ENCODE measurements at places on chromosomes 11 and 22.

DNA sequence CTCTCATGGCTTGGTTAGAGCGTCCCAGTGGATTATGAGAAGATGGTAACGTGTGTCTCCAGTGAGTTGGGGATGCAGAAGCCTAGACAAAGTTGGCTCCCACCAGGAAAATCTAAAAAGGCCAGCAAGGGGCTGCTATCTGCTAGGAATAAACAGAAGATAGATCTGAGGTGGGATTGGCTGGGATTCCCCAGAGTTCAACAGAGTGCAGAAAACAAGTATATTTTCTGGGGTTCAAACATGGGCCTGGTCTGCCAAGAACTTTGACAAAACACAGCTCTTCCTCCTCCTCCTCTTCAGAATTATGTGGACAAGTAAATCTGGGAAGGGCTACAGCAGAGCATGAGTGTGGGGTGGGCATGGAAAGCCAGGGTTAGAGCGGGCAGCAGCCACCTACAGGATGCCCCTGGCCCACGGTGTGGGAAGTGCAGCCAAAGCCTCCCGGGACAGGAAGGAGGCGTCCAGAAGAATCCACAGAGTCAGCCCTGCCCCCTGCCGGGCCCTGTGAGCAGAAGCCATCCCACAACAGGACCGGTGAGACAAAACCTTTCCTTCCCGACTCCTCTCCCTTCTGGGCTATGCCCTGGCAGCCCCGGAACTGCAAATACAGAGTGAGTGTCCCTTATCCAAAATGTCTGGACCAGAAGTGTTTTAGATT is 67.1 kb downstream of the CD82 start:
- peak; percentile 62 for DNase-seq

DNA sequence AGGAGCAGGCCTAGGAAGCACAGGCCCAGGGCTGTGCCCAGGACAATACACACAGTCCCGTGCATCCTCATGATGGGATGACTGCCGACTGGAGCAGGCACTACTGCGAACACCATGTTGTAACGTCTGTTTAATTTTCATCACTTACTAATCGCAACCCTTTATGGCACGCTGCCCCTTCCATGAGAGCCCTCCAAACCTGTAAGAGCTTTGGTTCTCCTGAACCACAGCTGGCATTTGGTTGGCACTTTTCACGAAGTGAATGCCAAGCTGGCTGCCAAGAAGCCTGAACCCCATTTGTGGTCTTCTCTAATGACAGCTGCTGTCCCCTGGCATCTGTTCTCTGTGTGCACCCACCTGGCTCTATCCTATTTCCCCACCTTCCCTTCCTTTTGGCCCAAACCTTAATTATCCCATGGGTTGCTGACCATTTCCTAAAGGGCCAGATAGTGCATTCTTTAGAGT is 36.5 kb downstream of the APOL1 start:
- no peak for DNase-seq

DNA sequence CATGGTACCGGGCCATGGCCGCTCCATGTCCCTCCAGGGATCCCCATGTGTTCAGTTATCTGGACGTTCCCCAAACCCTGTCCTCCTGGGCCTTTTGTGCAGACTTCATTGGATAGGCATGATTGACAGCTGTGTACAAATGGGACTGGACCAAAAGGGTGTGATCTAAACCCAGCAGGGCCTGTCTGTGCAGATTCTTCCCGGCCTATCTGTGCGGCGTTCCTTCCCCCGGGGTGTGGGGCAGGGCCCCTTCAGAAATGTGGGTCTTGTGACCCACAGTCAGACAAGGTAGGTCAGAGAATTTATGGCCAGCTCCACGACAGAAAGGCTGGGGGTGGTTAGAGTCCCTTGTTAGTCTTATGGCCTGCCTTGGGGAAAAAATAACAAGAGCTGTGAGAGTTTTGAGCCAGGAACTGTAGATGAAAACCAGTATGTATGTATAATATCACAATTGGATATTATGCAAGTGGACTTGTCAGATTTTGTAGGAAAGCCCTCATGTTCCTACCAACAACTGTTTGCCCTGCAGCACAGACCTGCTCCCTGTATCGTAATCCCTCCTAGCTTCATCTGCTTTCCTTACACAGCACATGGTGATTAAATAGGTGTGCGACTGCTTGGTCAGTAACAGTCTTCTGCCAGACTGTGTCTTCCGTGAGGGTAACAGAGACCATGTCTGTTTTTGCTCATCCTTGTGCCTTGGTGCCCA is 31.7 kb downstream of the AP2A2 start:
- no peak for DNase-seq

- DNase-seq: peak; percentile 55
Measured at GRCh38 chr11:124586238-124586860, 16.6 kb downstream of the OR8A1 start.

DNA sequence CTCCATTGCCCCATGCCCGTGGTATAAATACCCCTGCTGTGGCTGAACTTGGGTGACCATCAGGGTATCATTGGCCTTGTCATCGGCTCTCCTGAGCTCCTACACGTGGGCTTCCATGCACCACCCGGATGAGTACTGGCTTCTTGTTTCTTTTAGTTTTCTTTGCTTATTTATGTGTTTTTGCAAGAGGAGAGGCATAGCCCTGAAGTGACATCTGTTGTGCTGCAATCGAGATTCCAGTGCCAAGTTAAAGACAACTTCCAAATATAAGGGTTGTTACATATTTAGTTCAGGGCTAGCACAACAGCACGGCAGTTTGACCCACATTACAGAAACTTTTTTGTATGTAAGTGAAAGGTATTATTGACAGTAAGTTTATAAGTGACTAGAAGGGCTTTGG is 1087.1 kb downstream of the TBC1D22A start:
- DNase-seq: no peak

DNA sequence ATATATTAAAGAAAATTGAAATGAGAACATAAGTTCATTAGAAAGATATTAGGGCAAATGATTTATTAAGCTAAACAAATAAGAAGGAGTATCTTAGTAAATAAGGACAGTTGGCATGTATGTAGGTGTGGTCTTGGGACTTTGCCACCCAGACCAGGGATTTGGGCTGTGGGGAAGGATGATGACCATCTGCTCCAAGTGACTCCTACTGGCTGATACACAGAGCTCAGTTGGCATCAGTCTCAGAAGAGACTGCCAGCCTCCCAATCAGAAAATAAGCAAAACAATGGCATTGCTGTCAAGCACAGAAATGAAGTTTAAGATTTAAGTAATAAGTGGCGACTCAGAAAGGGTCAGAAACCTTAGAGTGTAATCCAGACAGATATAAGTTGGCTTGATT is 49.5 kb downstream of the PAX6 start:
- no peak for DNase-seq

DNA sequence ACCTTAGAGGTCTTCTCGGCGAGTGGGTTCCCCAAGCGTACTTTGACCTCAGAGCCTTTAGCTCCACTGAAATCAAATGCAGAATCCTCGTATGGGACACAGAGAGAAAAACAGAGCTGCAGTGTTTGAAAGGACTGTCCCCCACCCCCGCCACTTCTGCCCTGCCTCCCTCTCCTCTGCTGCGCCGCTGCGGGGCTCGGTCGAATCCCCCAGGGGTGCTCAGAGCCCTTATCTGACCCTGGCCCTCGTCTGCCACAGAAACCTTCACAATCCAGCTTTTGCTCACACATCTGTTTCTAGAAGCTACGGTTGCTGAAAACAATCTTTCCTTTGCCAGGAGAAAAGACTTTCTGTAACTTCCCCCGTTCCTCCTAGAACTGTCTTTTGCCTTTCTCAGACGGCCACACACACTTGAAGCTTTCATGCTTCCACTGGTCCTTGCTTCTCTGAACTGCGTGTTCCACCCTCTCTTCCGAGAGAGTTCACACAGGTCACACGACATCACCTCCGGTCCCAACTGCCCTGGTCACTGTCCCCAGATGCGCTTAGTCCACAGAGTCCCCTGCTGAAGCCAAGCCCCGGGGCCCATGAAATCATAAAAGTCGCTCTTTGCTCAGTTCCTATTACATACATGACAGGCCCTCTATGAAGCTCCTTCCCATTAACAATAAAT is 3.7 kb downstream of the SMIM35 start:
- no peak for DNase-seq

DNA sequence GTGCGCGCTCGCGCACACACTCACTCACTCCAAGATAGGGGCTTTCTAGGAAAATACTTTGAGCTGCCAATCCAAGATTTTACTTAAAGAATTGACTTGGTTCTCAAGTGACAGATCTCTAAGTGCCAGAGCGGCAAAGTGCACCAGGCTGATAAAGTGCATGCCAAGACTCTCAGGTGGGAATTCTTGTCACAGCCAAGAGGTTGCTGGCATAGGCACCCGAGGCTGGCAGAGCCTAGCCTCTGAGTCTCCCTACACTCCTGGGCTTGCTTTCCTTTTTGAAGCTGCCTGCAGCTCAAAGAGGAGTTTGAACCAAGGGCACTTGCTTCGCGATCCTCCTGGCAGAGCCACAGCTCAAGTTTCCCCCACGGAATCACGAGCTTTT is 2.5 kb upstream of the ADM start:
- peak; percentile 65 for DNase-seq

- no peak for DNase-seq
Measured at GRCh38 chr11:132639403-132639802, 892.9 kb downstream of the OPCML start.
